Fibroblast of lung (primary cell): ENCODE measurements at places on chromosomes 2 and 18. TPM values are rescaled to one million over a fixed set of nuclear protein-coding genes. Genes with fewer than 3 reads are reported as not detected.

DNA sequence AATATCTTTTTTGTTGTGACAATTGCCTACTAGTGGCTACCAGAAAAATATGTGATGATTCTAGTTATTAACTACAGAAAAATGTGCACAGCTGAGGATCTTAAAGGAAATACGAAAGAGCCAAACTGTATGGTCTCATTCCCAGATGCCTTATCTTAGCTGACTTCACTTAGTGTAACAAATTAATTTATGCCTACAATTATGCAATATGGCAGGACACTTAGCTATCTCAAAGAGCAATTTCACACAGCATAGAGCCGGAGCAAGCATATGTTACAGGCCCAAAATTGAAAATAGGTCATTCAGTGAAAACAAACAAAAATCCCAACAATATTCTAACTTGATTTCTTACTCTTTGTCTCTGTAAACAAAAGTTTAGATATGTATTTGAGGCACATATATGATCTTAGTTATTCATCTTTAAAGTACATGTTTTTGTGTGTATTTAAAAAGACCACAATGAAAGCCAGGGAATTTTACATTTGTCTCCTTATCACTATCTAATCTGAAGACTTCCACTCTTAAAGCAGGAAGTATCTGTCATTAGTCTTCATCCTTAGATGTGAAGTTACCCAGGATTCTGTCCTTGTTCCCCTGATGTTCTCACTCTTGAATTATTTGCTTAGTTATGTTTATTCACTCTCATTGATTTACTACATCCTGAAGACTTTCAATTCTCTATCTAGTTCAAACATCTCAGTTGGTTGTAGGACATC is 1579.0 kb upstream of the NXPH2 start:
- DNase-seq = peak; percentile 42

- DNase-seq = no peak
These were observed 120.8 kb upstream of the FOSL2 start for GRCh38 chr2:28271919-28272250.

GRCh38 chr18:2964361-2965010 is 48.5 kb downstream of the LPIN2 start:
- DNase-seq = peak; percentile 47

GRCh38 chr2:37792366-37792765 is 120.9 kb upstream of the CDC42EP3 start:
- DNase-seq = no peak

- no peak for DNase-seq
These were observed 46.6 kb upstream of the ATP6V1B1 start for GRCh38 chr2:70888923-70889715.

- peak; percentile 23 for DNase-seq
These were observed 10.8 kb upstream of the COX7A2L start for GRCh38 chr2:42371611-42372473.

DNA sequence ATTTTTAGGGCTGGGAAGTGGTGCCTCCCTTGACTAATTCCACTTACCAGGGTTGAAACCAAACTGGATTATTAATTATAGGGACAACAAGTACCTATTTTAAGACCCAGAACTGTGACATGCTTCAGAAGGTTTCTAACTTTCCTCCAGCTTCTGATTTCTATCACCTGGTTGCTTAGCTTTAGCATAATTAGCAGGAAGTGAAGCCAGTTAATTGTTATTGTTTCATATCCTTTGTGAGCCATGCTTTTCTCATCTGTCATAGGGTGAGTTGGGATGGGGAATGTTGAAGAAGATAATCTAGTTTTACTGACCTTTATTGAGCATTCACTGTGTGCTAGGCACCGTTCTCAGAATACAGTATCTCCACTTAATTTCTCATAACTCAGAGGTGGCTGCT is 3.2 kb downstream of the YPEL5 start:
- DNase-seq = no peak

DNA sequence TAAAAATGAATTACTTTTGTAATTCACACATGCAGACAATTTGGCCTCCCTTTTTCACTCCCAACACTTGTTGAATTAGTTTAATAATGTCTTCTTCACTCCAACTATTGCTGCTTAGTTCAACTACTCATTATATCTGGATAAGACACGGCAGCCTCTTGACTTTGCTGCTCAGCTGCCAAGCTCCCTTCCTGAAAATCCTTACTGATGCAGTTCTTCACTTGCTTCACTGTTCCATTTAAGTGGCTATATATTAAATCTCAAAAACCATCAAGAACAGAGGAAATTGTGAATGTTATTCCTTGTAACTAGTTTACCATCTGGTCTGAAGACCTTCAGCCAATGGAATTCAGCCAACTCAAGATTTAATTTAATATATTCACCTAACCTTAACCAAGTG is 127.1 kb downstream of the NCOA1 start:
- no peak for DNase-seq

PKDCC gene
- polyA plus RNA-seq = 48.4 and 70.3 TPM in 2 replicates

DNA sequence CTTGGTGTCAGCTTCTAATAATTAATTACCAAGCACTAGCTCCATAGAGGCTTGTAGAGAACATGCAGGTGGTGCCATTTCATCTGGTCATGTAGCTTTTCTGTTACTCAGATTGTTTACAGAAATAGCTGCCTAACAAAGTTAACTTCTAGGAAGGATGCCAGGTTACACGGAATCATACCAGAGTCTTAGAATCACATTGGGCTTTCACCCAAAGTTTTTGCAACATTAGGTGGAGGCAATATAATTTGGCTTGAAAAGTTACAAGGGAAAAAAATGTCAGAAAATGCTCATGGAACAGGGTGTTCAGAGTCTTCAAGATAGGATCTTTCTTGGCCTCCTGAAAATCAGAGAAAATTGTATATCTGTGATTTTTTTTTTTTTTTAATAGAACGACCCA is 135.6 kb downstream of the ARHGAP15 start:
- DNase-seq = peak; percentile 96

TGIF1 gene
- polyA plus RNA-seq = 64.7 and 100 TPM in 2 replicates

CDK5R2 gene
- 0.02 and 0.05 TPM in 2 replicates for polyA plus RNA-seq

DNA sequence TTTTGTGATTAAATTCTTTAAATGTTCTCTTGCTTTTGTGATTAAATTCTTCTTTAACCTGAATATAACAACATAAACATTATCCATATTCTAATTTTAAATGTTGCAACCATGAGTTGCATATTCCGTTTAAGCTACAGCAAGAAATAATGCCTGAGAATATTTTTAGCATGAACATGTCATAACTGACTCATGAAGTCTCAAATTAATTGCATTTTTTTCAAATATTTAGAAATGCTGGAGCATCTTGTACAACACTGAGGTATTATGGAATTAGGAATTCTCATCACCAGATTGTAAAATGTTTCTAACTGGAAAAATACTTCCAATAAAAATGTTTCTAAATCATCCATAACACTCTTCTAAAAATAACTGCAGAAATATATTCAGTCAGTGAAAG is 14.7 kb downstream of the ROCK2 start:
- DNase-seq = peak; percentile 52
